ENCODE measurements at places on chromosomes 11 and 22.

DNA sequence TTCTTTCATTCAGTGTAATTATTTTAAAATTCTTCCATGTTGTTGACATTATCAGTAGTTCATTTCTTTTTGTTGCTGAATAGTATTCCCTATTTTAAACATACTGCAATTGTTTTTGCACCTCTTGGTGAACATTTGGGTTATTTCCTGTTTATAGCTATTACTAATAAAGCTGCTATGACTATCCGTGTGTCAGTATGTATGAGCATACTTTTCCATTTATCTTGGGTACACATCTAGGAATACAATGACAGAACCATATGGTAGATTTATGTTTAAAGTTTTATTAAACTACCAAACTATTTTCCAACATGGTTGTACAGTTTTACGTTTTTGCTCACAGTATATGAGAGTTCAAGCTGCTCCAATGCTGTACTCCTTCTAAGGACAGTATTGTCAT is 22.0 kb upstream of the FIBIN start:
- DNase-seq: no peak

DNA sequence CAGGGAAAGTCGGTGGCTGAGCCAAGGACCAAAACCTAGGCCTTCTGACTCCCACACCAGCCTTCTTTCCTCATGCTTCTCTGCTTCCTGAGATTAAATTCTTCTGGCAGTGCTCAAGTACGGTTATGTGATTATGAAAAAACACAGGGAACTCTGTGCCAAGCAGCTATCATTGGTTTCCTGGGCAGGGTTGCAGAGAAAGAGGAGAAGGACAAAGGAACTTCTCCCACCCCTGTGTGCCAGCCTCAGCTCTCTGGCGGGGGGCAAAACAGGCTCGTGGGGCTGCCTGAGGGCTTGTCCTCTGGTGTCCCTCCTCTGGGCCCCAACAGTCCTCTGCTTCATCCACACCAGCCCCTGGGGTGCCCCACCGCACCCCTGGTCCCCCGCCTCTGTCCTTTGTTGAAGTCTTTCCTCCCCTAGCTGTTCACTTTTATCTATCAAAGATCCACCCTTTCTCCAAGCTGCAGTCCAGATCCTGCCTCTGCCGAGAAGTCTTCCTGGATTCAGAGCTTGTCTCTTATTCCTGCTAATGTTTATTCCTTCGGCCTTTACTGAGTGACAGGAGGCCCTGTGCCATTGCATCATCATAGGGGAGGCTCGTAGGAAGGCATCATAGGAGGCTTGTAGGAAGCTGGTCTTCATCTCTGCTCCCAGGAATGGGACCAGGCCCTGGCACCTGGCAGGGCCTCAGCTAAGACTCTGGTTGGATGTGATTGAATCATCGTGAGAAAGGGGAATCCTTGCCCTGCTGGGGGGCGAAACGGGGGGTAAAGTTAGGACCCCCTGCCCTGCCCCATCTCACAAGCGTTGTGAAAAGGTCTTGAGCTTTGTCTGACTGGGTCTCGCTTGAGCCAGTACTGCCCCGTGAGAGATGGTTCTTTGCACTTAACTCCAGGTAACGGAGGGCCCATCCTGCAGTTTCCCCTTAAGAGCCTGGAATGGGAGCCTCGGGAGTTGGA is 11.5 kb upstream of the FTH1 start:
- no peak for DNase-seq

GRCh38 chr11:1739576-1739975 is 10.8 kb downstream of the IFITM10 start:
- DNase-seq: no peak

GRCh38 chr11:89416961-89417360 is 74.2 kb downstream of the NOX4 start:
- DNase-seq: no peak

GRCh38 chr22:26589845-26590736 is at the start of gene TPST2:
TPST2 (minus strand) TSS chr22:26590132; CDS start chr22:26541630, 48,502 bp downstream.
- DNase-seq: peak; percentile 88

DNA sequence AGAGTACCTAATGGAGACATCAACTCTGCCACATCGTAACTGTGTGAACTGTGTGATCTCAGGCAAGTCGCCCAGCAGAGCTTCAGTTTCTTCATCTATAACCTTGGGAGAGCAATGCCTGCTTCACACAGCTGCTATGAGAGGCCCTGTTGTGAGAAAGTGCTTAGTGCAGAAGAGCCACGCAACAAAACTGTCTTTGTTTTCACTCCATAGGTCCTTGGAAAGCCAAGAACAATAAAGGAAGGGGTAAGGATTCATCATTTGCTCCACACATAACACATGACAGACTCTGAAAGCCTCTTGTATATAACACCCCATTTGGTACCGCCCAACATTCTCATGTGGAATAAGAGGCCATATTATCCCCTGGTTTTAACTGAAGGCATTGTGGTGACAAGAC is 231.9 kb upstream of the ISX start:
- DNase-seq: peak; percentile 15

DNA sequence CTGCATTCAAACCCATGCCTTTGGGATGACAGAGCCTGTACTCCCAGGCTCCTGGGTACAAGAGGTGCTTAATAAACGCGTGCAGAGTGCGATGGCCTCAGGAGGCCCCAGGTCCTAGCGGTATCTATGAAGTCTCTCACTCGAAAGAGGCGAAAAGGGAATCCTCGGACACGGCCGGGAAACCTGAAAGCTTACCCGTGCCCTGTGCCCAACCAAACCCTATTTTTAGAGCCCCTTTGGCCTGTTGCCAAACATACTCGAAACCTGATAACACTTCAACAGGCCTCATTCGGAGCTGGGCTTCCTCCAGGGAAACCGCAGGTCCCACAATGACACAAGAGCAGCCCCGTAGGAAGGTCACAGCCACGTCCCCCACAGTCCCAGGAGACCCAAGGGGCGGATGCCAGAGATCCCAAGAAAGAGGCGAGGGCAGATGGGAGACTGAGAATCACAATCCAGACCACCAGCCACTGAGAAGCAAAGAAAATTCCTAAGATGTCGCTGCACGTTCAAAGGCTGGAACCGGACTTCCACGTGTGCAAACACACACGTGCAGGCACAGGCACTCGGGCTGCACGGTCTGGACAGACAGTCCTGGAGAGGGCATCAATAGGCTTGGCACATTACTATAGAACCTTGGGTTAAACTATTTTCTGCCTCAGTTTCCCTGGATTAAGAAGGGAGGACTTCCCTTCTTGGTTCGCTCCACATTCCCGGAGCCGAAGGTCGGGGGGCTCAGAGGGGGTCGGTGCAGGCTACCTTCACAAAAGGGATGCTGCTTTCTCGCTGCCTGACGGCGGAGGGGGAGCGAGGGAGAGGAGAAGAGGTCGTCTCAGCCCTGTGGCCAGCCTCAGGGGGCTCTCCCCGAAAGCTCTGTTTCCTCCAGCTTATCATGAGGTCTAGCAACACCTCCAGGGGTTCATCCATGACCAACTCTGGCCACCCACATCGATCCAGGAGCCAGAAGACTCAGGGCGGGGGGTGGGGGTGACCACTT is 8.2 kb downstream of the PDGFB start:
- DNase-seq: peak; percentile 81

- DNase-seq: no peak
These were observed 125.0 kb downstream of the RASSF10 start for GRCh38 chr11:13134066-13134465.

DNA sequence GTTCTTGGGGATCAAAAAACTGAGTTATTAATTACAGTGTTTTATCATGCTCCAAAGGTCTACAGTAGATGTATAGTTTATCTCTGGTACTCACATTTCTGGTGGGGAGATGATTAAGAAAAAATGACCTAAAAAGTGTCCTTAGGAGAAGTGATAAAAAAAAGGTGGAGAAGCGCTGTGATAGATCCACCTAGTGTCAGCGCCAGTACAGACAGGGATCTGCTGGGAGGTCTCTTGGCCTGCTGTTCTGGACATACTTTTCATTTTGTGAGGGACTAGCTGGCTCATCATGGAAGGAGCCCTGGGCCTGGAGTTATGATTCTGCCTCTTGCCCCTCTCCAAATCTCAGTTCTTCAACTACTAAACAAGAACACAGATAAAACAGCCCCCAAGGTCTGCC is 2.9 kb downstream of the ELF5 start:
- DNase-seq: no peak

DNA sequence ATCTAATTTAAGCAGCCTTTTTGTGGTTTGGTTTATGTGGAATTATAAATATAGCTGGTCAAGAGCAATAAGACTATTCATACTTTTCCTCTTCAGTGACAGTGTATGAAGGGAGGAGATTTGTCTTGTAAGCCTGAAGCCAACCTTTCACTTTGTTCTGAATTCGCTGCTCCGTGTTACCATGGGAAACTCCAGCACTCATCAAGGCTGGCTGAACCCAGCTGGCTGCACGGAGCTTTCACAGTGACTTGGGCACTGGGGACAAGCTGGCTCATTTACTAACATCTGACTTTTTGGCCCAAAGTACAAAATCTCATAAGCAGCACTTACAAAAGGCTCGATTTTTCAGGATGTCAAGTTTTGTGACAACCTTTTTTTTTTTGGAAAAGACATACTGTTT is 120.4 kb upstream of the GRIA4 start:
- DNase-seq: peak; percentile 83

- peak; percentile 64 for DNase-seq
These were observed 56.1 kb upstream of the GRAMD1B start for GRCh38 chr11:123373754-123374621.

- no peak for DNase-seq
These were observed 9.4 kb downstream of the PLAAT2 start for GRCh38 chr11:63553759-63554158.

DNA sequence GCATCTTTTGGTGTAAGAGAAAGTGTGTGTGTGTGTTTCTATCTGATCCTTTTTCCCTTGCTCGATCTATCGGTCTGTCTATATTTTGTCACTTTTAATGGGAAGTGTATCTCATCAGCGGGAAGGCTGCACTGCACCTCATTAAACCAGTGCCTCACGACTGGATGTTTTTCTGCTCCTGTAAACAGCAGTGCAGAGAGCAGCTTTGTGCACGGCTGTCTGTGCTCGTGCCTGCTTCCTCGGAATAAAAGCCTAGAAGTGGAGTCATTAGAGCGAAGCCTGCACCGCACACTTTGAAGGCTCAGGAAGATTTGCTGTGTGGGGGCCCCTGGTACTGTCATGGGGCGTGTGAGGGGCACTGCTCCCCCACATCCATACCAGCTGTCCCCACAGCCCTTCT is 27.0 kb upstream of the PARVG start:
- no peak for DNase-seq

Data from muscle of leg (tissue), 16 donors.